Right cardiac atrium (tissue), 5 donors: ENCODE measurements at places on chromosomes 16 and 17.

DNA sequence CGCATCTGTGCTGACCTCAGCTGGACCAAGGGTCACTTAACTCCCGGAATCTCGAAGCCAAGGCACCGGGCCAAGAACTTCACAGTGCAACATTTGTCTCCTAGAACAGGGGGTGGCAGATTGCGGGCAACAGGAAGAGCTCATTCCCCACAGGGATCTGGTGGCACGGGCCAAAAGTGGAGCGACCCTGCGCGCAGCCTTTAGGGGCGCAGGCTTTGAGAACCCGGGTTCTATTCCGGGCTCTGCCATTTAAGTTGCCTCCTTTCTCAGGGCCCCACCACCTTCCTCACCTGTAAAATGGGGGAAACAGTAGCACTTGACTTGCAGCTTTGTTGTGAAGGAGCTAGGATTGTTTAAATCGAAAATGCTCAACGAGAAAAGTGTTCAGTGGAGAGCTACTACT lies 651 bp downstream of the SHMT1 start:
- DNase-seq, result peak; percentile 76

- DNase-seq, result peak; percentile 55
Observed at GRCh38 chr17:1050246-1050995, 53.5 kb downstream of the TIMM22 start.

GRCh38 chr17:66564992-66565465 lies 262.6 kb downstream of the PRKCA start:
- DNase-seq, result no peak

- no peak for DNase-seq
Observed at GRCh38 chr17:77301694-77302266, 161.0 kb downstream of the SEC14L1 start.

DNA sequence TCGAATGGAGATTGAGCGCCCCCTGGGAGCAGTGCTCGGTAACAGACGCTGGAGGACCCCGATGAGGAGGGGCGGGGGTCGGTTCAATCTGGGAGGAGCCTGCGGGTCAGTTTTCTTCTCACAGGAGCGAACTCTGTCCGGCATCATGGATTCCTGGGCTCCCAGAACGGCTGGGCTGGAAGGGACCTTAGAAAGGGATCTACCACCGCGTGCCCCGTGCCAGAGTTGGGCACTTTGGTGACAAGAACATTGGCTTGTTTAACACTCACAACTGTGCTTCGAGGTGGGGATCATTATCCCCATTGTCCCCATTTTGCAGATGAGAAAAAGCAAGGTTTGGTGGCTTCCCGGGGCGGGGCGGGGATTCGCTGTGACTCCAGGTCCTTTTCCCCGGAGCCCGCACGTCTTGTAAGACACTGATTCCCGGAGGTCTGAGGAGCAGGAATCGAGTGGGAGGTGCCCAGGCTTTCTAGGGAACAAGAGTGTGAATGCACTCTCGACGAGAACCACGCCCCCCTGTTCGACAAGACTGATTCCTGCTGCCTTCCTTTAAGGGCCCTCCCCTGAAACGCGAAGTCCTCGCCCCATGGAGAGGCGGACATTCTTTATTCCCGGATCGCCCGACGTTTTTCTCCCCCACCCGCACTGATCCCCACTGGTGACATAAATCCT lies 1.5 kb upstream of the FBXL19 start:
- DNase-seq, result peak; percentile 95

DNA sequence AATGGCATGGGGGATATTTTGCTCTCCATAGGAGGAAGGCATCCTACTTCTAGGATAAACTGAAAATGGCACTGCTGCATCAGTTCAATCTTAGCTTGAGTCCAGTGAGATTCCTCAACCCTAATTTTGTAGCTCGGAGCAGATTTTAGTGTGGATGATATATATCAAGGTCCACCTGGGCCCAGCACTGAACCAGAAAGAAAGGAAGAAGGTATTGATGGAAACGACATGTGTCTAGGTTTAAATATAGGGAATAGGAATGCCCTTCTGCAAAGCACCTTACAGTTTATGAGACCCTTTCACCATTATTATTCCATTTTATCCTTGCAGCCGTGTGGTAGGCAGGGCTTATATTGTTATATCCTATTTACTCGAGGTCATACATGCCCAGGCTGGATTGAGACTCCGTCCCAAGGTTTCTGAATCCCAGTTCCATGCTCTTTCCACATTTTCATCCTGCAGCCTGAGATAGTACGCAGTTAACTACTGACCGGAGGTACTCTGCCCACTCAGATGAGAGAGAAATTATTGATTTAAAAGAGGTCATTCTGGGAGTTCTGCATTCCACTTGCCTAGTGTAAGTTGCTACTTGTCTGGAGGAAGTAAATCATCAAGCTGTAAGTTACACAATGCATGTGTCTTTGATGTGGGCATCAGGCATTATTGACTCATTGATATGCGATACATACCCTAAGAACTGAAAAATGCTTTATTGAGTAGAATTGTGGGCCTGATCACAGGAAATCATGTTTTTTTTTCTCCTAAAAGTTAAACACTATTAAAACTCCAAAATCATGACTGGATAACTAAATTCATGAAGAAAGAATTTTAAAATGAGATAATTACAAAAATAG lies 10.1 kb downstream of the KRT39 start:
- no peak for DNase-seq

DNA sequence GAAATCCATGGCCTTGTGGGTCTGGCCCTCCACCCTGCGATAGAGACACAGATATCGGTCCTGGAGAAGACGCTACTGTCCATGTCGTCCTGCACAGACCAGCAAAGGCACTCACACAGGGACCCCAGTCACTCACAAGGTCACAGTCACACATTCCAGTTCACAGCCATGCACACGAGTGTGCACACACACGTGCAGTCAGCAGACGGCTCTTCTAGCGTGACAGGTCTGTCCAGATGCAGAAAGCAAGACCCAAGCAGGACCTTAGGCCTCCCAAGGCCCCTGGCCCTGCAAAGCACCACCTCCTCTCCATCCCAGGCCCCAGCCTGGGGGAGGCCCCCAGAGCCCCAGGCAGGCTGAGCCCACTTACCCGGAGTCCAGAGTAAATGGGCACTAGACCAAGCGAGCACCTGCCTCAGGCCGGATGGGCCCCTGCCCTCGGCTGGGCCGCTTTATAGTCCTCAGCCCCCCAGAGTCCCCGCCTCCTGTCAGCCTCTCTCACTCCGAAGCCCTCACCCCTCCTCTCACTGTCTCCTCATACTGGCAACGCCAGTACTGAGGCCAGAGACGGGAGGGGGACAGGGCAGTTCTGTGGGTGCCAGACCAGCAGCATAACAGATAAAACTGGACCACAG lies at the start of gene PPY:
TSS of gene PPY (minus strand) at position 426 of the 635 bp plus-strand sequence. CDS start 822 bp downstream, outside the sequence.
- no peak for DNase-seq

DNA sequence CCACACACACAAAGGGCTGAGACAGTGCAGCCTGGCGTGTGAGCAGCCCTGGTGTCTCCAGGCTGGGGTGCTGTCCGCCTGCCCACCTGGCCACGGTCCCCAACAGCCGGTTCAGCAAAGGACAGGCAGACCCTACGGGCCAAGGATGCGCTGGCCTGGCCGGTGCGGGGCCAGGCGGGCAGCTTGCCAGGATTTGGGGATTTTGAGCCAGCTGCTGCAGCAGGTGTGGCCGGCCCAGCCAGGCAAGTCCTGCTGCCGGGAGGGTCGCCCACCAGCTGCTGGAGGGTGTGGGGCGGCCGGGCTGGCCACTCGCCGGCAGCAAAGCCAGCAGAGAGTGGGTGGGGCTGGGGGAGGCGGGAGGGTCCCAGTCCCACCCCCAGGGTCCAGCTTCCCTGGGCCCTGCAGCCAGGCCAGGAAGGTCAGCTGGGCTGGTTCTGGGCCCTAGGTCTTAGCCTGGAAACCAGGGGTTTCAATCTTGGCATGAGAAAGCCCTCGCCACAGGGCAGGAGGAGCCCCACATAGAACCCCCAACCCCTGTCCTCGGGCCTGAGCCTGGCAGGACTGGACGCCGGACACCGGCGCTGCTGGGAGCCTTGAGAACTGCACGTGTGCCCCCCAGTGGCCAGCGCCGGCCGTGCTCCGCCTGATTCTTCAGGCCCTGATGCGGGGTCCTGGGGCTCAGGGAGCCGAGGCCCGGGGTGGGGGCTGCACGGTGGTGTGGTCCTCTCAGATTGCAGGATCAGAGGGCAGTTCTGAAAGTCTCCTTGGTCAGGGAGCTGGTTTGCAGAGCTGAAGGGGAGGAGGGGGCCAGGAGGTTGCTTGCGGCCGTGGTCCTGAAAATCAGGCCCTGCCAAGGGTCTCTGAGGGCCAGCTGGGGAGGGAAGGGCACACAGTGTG lies 17.6 kb upstream of the SSTR5 start:
- DNase-seq, result peak; percentile 86

DNA sequence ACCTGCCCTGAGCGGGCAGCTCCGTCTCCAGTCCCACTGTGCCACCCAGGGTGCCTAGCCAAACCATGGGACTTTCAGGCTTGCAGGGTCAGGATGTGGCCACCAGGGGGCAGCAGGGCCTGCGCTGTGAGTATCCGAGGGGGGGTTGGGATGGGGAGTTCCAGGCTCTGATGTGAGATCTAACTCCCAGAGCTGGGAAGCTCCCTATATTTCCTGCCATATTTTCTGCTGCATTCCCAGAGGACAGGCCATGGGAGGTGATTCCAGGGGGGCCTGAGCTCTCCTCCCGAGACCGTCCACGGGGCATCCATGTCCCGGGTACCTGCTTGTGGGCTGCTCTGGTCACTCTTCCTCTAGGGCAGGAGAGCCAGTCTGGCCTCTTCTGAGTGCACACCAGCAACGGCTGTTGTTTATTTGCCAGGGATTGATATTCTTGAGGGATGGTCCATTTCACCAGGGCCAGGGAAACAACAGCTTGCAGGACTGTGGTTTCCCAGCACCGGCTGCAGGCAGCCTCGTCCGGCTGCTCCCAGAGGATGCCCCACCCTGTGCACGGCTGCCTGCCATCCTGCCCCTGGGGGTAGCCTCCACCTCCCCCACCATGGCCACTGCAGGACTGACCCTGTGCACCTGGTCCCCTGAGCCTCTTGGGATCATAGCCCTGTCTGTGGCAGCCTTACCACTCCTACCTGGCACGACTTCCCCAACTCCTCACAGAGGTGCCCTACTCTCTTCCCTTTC lies 1.2 kb downstream of the GPR142 start:
- DNase-seq, result peak; percentile 68

- no peak for DNase-seq
Observed at GRCh38 chr17:40949418-40949817, 12.0 kb upstream of the KRT23 start.

- peak; percentile 22 for DNase-seq
Observed at GRCh38 chr16:89001117-89002027, 24.4 kb upstream of the CBFA2T3 start.

DNA sequence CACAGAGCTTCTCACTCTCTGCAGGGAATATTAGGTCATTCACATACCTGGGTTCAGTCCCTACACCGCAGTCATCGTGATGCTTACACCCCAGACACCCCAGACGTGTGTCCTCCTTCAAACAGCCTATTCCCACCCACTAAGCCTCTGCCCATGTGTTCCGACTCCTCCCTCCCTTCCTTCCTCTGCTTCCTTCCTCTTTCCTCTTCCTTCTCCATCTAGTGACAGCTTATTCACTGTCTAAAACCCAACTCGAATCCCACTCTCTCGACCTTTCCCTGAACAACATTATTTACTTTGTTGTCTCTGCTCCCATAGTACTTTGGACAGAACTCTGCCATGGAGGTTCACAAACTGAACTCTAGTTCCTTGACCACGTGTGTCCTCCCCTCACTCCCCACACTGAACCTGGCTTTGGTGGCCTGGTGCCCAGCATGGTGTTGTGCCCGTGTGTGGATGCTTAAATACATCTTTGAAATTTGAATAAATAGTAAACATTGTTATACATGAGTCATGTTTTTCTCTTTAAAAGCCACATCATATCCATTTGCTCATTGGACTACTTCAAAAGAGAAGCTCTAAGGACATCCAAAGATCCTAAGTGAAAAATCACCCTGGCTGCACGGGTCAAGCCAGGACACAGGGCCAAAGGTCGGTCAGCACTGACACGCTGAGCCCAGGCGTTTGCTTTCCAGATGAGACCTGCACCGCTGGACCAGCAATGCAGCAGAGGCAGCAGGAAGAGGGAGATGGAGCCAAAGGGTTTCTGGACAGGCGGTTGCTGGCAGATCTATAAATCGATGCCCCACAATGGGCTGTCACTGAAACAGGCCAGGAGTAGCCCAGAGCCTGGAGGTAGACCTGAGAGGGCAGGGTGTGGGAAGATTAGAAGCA lies 14.1 kb upstream of the G6PC1 start:
- no peak for DNase-seq

- DNase-seq, result no peak
Observed at GRCh38 chr16:9536905-9537304, 445.5 kb downstream of the HAPSTR1 start.

GRCh38 chr16:28166394-28167208 lies 45.2 kb downstream of the XPO6 start:
- no peak for DNase-seq

DNA sequence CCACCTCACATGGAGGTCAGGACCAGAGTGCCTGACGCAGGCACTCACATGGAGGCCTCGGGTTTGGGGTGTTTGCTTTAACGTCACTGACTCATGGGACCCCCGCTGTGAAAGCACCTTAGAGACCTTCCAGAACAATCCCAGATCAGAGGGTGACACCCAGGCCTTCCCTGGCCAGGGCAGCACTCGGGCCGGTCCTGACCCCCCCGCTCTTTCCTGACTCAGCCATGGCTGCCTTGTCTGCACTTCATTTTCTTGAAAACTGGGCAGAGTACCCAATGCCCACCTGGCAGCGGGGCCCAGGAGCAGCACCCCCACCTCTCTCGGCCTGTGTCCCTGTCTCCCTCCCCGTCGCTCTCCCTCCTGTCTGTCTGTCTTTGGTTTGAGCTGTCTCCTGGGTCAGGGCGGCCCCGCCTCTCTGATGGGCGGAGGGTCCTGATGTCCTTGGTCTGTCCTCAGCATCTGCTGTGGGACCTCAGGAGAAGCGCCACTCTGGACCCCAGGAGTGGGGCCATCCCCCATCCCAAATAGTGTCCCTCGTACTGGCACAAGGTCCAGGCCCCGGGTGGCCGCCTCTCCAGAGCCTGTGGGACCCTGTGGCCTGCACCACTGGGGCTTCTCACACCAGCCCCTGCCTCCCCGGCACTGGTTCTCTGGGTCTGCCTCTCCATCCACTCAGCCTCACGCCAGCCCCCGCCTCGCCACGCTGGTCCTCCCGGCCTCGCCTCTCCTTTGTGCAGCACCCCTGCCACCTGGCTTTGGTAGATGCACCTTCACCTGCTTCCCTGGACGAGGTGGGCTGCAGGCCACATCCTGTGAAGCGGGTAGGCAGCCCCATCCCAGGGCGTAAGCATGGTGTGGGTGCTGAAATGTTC lies 55.9 kb upstream of the ZNF469 start:
- DNase-seq, result no peak
